Pulmonary artery endothelial cell (primary cell): ENCODE measurements at places on chromosomes 6 and 20. TPM values are rescaled to one million over a fixed set of nuclear protein-coding genes. Genes with fewer than 3 reads are reported as not detected.

TINAG gene
- not detected in 2 replicates for total RNA-seq

DNA sequence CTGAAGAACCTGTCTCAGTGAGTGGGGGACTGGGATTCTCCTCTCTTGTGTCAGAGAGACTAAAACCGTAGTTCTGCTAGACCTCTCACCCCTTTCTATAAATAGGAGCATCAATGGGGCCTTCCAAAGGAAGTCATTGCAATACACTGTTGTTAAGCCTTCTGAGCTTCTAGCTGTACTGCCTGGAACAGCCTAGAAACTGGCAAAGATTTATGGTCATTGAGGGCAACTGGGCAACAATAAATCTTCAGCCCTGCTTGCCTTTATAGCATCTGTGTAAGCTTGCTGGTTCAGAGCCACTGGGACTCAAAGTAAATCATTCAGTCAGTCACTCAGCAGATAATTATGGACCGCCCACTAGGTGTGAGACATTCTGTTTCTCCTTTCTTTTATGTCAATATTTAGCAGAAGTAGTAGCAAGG is 53.2 kb downstream of the PPP1R14C start:
- no peak for DNase-seq

ARMH2 gene
- total RNA-seq, result not detected in 2 replicates

TSBP1 gene
- total RNA-seq, result not detected in 2 replicates

UNC5CL gene
- total RNA-seq, result 0.04 and 0.07 TPM in 2 replicates

GRCh38 chr6:157278171-157278570 is 45.1 kb downstream of the TMEM242 start:
- DNase-seq, result no peak

DNA sequence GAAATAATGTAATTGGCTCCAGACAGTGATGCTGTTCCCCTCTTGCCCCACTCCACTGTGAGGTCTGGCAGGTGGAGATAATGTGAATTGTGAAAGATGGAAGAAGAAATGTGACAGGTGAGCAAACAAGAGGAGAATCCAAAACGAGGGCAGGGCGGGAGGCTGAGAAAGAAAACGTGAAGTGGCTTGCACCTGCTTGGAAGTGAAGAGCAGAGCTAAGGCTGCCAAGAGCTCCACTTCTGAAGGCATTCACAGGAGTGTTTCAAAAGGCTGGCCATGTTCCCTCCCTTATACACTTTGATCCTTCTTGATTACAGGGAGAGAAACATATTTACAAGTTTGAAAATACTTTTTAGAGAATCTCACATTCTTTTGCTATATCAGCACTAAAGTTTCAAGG is 359.4 kb downstream of the EPHA7 start:
- no peak for DNase-seq

- DNase-seq, result no peak
Observed at GRCh38 chr6:168411130-168411529, 29.9 kb upstream of the SMOC2 start.

DNA sequence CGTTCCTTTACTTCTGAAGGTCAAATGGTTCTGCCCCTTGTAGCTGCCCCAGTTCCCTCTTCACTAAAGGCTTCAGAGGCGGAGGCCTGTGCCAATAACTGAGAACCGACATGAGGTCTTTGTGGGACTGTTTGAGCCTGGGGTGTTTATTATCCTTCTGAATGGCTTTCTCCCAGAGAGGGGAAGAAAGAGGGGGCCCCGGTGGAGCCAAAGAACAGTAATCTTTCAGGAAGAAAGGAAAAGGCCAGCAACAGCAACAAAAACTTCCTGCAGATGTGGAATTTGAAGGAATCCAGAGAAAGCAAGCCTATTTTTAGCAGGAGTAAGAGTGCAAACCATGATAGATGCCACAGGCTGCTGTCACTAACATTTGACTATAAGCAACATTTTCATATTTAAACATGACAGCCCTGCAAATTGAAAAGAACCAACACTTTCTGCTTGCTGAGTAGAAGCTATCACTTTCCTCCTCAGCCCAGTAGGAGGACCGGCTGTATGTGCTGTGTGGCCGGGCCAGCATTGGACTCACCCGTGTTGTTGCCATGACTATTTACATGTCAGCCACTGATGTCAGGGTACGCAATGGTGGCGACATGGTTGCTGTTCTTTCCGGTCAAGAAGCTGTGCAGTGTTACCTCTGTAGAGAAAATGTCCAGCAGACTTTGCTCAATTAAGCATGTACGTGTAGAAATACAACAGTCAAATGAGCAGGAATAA is 121.3 kb downstream of the SOBP start:
- DNase-seq, result no peak

CALHM6 gene
- 0.32 and 0.40 TPM in 2 replicates for total RNA-seq

SLC16A10 gene
- not detected in 2 replicates for total RNA-seq

- DNase-seq, result no peak
Observed at GRCh38 chr6:135109761-135110160, 55.1 kb upstream of the HBS1L start.

AARS2 gene
- 17.3 and 27.0 TPM in 2 replicates for total RNA-seq

DNA sequence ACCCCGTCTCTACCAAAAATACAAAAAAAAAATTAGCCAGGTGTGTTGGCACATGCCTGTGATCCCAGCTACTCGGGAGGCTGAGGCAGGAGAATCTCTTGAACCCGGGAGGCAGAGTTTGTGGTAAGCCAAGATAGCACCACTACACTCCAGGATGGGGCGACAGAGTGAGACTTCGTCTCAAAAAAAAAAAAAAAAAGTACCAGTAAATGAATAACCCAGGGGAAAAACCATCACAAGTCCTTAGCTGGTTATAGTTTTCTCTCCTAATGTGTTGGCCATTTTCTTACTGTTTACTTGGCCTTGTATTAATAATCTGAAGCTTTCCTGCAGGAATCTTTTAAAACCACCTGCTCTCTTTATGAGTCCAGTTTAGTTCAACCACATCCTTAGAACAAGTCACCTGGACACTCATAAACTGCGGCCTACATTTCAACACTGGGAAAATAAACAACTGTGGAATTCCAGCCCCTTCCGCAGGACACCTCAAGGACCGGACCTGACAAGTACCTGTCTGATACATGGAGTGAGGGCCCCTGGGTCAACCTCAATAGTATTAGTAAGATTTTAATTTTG is 102.6 kb downstream of the ATP9A start:
- DNase-seq, result no peak

DNA sequence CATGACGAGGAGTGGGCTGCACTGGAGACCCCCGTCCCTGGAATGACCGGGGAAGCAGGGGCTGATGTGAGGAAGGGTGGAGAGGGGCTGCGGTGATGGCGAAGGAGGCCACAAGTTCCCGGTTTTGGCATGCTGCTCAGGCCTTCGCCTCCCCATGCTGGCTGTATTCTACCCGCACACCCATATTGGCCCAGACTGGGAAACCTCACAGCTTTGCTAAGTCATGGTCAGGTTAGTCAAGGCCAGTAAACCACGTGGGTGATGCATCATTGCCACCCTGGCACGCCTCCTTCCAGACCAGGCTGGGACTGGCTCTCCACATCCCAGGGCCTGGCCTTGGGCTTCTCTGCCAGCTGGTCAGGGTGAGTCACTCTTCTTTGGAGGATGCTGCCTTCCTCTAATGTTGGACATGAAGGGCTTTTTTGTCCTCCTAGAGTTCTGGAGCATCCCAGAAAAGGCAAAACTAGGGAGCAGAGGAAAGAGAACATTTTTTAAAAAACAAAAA is 53.8 kb downstream of the PCNA start:
- DNase-seq, result peak; percentile 66

DNA sequence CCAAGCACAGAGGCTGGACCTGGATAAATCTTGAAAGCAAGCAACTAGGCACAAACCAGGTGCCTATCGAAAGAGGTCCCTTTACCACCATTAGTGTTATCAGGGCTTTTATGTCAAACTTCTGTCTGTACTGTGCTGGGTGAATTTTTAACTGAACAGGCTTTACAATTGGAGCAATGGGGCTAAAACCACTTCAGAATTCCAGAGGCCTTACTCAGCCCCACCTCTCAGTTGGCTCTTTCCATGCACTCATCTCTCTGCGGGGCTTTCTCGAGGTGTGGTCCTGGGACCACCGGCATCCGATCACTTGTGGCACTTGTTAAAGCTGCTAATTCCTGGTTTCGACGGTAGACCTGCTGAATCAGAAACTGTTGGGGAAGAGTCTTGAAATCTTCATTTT is 232.5 kb downstream of the SOX4 start:
- DNase-seq, result no peak

WFDC9 gene
- not detected in 2 replicates for total RNA-seq

DNA sequence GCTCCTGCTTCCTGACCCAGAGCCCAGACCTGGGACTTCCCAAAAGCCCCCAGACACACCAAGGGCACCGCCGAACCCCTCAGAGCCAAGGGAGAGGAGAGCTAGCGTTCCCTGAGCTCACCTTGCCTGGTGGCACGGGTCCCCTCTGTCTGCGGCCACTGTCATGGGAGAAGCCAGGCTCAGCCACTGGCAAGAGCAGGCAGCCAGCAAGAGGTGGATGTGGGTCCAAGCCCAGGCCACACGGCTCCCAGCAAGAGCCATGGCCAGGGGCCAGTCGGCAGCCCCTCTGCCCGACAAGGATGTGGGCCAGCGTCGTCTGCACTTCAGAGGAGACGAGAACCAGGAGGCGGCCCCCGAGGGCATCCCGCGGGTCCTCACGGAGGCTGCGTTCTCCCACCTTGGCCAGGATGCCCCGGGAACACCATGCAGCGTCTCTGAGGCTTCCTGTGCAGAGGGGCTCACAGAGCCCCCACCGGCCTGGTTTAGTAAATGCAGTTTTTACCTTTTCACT is 2.2 kb upstream of the PPDPF start:
- DNase-seq, result no peak

TCP1 gene
- total RNA-seq, result 373 and 619 TPM in 2 replicates
